ENCODE measurements at places on chromosomes 1 and 21.

DNA sequence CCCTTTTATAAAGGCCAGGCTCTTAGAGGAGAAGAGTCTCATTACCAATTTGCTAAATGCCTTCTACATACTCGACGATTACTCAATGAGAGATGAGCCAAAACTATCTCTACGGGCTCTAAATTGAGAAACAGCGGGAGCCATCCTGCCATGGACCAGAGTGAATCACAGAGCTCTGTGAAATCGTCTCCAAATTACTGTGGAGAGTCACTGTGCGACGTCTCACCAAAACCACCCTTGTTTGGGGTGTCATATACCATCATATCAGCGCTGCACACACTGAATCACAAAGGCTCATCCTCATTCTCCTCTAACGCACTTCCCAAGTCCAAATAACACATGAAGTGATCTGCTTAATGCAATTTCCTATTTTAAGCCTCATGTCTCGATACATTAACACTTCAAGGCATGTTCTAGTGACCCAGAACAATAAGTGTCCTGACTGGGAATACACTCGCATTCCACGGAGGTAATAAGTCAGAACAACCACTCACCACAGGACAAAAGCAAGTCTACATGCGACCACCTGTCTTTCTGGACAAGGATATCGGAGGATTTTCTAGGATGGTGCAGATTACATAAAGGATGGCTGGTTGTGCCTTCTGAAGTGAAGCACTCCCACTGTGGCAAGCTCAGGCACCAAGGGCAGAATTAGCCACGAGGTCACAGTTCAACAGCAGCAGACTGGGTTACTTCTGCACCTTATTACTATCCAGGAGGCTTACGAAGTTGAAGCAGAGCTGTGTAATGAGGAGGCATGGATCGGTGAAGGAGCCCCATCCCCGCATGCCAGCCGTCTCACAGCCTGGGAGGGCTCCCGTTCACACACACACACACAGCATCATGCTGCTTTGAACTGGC, 44.3 kb downstream of the NID1 start:
- DNase-seq = no peak

GRCh38 chr1:178869119-178869697, 1.7 kb downstream of the ANGPTL1 start:
- no peak for DNase-seq

GRCh38 chr1:84758968-84759491, 68.8 kb upstream of the SSX2IP start:
- peak; percentile 33 for DNase-seq

- DNase-seq = no peak
Measured at GRCh38 chr1:86489242-86489878, 20.6 kb downstream of the CLCA1 start.

DNA sequence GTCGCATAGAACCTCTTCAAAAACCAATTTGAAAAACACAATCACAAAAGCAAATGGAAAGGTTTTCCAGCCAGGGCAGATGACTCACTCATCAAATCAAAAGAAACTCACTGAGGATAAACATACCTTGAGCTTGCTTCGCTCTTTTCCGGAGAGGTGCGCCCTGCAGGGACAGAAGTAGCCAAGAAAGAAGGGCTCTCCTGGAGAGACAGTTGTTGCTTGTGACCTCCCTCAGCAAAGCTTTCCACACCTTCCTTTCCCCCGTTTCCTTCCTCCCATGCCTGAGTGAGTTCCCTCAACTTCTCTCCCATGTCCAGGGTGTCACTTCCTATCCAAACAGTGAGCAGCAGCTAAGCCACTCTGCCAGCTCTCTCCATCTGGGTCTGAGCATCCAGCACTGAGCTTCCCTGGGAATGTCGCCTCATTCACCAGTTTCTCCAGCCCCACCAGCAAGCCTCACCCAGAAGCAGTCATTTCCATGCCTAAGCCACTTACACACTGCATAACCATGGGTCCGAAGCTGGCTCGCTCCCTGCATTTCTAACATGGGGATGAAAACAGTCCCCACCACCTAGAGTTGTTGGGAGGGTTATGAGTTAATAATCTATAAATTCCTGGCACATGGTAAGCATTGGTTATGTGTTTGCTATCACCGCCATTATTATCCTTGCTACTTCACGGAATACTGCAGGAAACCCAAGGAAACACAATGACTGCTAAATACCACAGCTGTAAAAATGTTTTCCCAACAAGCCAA, 75.0 kb downstream of the PTPN14 start:
- DNase-seq = no peak

GRCh38 chr1:1419363-1419812, 1.7 kb downstream of the ANKRD65 start:
- no peak for DNase-seq

DNA sequence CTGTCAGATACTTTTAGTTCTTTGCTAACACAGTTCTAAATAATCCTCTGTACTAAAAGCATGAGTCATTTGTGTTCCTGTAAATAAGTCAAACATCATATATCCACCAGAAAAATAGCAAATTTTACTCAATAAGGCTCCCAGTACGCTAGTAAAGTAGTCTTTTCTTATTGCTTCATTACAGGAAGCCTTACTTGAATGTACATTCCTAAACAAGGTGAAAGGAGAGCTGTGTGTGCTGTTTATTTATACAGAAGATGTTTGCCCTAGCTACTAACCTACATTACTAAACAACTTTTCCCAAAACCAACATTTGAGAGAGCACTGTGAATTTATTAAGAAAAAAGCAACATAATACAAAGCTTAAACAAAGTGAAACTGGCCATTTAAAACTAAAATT, 52.0 kb downstream of the ZNHIT6 start:
- no peak for DNase-seq

DNA sequence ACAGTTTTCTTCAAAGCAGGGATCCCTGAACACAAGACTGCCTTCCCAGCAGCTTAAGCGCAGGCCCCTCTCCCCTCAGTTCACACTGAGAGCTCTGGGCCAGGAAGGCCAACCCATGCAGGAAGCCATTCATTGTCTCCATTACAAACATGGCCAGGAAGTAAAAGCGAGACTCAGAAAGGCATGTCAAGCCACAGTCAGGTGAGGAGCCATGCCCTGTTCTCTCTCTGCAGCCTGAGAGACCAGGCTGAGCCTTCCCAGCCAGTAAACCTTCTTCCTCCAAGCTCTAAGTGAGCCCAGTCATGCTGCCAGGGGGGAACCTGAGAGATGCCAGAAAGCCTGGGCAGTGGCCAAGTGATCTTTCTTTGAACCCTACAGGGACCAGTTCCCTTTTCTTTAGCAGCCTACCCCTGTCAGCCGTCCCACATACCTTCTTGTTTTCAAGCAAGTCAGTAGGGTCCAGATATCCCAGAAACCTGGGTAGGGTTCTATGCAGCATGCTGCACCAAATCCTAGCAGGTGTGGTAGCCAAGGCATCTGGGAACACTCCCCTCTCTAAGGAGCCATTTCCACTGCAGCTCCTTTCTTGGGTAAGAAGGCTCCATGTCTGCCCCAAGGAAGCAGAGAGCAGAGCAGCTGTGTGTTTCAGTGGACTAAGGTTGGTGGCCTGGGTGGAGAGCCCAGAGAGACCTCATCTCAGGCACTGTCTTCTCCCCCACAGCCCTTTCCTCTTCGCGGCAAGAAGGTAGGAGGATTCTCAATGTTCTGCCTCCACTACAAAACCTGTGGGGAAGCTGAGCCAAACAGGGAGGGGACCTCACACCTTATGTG, 977 bp downstream of the TRAF3IP3 start:
- DNase-seq = peak; percentile 24

DNA sequence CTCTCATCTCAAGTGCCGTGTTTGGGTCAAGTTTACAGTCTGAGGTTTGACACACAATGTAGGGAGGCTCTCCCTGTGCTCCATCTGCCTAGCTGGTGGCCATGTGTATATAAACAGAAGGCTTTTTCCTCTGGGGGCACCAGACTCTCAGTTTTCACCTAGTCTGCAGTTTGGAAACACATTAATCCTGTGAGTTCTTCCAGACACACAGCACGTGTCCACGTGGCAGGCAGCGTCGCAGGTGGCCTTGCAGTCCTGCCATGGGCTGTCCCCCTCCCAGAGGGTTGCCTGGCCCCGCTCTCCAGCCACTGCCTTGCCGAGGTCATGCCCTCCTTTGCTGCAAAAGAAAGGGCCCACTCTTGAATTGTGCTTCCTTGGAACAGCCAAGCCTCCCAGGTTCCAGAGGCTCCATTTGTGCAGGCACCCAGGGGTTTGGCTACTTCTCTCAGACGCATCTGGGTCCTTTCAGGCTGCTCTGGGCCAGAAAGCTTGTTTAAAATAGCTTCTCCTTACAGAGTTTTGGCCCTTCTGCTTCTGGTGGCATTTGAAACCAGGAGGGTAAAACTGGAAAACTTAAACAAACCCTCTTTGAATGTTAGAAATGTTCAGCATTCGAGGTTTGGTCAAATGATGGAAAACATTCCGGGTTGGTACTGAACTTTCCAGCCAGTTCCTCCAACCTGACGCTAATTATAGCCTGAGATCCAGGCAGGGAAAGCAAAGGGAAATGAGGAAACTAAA, 4.4 kb upstream of the RUNX1 start:
- no peak for DNase-seq

- peak; percentile 50 for DNase-seq
Measured at GRCh38 chr1:16612332-16613172, 812 bp downstream of the NBPF1 start.

- DNase-seq = no peak
Measured at GRCh38 chr1:22452481-22452957, 868 bp downstream of the ZBTB40 start.

DNA sequence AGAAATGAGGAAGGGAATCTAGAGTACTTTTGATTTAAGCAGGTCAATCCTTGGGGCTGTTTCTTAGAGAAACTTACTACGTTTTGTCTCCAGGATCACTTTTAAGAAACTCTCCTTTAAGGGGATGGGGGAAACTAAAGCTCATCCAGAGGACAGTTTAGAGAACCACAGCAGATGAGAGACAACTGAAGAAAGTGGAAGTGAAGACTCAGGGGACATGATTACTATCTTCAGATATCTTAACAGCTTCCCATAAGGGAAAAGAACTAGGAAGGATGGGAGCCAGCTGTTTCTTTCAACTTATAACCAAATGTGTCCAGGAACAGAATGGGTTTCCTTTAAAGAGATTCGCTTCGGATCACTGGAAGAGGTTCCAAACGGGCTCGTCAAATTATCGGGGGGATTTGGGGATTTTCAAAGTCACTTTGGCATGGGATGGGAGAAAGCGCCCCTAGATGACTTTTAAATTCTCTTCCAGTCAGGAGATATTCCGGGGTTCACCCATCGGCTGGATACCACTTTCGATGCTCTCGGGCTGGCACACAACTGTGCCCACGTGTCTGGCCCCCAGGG, 1.2 kb downstream of the SCMH1 start:
- DNase-seq = no peak

- no peak for DNase-seq
Measured at GRCh38 chr1:85555420-85555819, 25.1 kb upstream of the CCN1 start.

DNA sequence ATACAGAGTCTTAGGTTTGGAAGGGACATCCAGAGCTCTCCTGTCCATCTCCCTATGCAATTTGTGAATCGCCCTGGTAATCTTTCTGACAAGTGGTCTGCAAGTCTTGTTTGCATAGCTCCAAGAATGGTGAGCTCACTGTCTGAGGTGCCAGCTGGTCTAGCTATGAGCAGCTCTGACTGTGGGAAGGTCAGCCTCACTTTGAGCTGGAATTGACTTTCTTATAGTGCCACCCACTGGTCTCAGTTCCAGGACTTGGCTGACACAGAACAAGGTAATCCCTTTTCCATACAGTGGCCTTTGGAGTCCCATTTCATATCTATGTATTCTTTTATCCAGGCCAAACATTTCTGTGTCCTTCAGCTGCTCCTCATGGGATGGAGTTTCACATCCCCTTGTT, 95.6 kb upstream of the C8B start:
- DNase-seq = no peak

GRCh38 chr1:23100074-23100748, 68.4 kb downstream of the LUZP1 start:
- DNase-seq = no peak

DNA sequence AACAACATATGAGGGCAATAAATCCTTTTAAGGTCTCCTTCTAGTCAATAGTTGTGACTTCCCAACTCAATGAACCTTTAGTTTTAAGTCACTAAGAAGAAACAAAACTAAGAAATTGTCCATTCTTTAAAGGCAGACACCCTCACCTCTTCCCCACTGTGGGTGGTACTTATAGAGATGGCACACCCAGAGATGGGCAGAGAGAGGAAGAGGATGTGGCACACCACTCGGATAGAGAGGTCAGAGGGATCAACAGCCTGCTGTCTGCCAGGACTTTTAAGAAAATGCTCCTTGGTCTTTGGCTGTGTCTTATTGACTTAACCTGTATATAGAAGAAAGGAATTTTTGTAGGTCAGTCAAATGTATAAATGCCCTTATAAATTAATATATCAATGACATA, 45.1 kb downstream of the FASLG start:
- no peak for DNase-seq

DNA sequence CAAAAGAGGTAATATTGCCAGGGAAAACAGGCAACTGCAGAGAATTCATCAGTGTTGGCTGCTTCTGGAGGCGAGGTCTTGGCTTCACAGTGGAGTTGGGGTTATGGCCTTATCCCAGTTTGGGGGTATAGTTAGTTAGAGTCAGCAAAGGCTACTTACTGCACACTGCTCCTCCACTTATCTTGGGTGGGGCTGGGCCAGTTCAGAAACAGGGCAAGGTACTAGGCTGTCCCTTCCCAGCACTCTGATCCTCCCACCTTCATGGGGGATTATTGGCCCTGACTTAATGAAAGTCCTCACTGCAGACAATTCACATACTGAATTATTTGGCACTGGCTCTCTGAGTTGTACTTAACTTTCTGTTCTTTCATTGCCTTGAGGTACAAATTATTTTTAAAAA, 189.6 kb downstream of the NRIP1 start:
- no peak for DNase-seq

DNA sequence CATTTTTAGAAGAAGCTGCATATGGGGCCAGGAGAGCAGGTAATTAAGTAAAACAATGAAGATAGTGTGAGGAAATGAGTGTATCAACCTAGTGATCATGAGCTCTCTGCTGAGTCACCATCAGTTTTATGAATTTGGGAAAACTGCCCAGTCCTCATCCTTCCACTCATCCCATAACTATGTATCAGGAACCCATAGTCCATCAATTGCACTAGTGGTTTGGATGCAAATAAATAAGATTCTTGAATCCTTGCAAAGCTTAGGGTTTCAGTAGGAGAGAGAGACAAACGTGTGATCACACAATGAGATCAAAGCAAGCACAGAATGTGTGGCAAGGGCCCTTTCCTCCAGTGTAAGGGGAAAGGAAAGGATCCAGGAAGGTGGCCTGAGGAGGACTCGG, 145.6 kb downstream of the ZZZ3 start:
- DNase-seq = no peak

GRCh38 chr1:222953585-222953984, 138.7 kb downstream of the DISP1 start:
- DNase-seq = no peak

DNA sequence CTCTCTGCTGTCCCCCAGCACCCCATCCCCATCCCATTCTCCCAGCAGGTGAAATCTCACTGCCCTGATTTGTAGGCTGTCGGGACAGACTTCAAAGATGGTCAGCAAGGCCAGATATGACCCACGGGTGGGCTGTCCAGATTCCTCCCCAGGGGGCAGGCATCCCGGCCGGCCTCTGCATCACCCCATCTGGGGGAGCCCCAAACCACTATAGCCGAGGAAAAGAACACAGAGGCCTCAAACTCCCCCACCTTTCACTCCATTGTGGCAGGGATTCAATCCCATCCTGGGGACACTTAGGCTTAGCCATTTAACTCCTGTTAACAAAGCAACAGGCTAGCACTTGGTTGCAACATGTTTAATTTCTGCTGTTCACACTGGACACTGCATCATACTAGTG, 8.8 kb downstream of the MUL1 start:
- no peak for DNase-seq

- no peak for DNase-seq
Measured at GRCh38 chr1:238811211-238811879, 575.0 kb upstream of the CHRM3 start.

GRCh38 chr1:85494904-85495266, 29.9 kb upstream of the DDAH1 start:
- DNase-seq = no peak
